ENCODE measurements at places on chromosomes 1 and 21.

DNA sequence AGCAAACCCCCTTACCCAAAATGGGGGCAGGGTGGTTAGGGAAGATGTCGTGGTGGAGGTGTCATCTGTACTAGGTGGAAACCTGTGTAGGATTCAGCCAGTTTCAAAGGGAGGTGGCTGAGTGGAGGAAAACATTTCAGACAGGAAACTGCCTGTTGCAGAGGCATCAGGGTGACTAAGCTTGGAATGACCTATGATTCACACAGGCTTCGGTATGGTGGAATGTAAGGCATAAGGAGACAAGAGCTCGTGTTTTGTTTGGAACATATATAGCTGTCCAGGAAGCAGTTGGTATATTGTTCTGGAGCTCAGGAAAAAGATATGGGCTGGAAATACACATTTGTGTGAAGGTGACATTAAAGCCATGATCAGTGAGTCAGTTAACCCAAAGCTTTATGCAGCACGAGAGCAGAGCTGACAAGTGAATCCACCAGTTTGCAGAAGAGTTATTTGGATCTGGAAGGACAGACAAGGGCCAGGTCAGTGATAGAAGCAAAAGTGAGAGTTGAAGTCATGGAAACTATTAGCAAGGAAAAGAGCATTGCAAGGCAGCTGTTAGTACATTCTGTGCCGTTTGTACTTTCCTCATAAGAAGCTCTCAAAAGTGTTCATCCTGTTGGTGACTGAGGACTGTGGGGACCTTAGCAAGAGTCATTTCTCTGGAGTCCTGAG lies 12.2 kb downstream of the UTP25 start:
- no peak for DNase-seq

GRCh38 chr1:7285856-7286454 lies 485.1 kb upstream of the VAMP3 start:
- DNase-seq, result no peak

DNA sequence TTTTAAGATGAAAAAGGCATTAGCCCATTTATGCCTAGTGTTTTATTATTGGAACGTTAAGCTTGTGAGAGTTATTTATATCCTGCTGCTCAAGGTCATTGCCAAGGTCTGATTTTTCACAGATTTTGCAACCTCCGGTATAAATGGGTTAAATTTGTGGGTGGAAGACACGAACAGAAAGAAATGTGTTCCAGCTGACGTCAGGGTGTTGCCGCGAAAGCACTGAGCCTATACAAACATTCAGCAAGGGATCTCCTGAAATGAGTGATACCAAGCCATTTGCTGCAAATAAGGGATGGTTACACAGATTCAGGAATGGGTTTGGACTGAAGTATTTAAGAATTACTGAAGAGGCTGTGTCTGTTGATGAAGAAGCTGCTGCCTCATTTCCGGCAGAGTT lies 32.2 kb downstream of the TMED5 start:
- no peak for DNase-seq

DNA sequence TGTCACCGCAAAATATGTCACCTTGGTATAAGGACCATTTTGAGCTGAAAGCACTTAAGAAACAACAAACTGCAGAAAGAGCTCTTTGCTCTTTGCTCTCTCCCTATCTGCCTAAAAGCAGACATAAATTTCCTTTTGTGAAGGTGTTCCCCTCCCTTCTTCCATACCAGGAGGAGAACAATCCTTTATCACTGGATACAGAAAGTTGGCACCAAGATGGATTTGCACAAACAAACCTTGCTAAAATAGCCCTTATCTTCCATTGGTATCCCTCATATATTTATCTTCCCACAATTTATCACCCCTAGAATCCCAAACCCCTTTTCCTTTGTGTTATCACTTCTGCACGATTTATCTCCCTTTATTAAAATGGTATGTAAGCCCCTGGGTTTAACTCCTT lies 51.4 kb downstream of the DPYD start:
- DNase-seq, result no peak

GRCh38 chr1:59485171-59485570 lies 188.3 kb downstream of the FGGY start:
- DNase-seq, result no peak

DNA sequence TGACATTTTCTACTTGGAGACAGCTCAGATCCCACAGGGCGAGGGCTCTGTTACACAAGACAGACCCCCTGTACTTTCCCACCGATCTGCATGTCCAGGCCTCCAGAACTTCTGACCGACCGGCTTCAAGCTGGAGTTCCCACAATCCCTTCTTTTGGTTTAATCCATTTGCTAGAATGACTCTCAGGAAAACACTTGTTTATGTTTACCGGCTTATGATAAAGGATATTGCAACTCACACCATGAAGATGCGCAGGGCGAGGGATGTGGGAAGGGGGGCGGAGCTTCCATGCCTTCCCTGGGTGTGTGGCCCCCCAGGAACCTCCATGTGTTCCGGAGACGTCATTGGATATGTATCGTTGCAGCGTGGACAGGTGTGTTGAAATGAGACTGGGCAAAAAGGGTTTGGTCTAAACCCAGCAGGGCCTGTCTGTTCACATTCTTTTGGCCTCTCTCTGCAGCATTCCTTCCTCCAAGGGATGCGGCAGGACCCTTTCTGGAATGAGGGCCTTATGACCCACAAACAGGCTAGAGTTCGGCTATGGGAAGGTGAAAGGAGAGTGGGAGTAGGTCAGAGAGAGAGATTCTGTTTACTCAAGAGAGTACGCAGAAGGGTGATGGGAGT lies 7.5 kb upstream of the IGSF5 start:
- DNase-seq, result no peak

DNA sequence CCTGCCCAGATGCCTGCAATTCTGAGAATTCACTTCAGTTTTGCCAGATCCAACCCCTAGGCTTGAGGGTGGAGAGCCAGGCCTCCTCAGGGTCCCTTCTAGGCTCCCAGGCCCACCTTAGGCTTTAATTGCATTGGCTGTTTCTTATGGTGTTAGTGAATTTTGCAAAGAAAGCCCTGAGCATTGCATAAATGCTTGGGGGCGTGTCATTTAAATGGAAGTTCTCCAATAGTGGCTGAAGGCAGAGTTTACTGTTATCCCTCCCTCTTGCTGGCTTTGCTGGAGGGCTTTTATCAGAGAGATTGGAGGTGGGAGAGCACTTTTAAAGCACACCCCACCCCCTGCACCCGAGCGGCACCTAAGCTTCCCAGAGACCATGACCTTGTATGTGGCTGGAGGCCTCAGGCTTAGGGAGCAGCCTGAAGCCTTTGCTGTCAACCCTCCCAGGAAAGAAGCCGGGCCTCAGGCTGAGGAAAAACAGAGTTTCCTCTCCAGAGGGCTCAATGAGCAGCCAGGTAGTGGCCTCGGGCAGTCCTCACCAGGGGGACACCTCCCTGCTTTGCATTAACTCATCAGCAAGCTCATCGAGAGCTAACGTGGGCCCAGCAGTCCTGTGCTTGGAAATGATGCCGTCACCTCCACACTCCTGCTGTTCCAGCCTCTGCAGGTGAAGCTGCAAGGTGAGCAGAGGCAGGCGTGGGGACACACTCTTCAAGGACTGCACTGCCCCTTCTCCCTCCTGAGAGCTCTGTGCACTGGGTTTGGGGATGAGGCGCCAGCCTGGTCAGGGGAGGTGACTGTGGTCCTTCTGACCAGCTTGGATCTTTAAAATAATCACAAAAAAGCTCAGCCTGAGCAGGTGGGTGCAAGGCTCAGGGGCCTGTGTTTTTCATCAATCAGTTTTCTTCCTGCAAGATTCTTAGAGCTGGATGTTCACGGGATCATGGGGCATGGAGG lies 58.0 kb downstream of the STUM start:
- DNase-seq, result no peak

DNA sequence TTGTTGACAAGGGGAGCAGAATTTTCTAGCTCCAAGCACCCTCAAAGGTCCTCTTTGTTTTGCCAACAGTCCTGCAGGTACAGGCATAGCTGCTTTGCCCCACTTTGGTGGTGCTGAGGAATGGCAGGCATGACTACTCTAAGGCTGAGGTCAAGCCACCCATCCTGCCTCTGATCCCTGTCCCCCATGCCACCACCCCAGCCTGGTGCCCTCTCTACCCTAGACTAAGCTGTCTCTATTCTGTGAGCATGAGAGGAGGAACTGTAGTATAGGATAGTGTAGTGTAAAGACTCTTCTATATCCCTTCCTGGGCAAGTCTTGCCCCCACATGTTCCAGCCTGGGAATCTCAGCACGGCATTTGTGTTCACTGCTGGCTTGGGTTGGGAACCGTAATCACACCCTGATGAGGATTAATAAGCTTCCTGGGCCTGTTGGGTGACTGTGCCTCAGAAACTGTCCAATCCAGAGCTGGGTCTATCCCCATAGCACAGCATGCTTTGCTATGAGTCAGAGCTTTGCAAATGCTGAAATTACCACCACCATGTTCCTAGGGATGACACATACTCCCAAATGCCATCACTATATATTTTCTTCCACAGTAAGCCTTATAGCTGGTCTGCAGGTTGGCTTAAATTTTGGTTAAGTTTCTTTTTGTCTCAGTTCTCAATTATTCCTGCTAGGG lies 105.7 kb upstream of the PPP2R5A start:
- DNase-seq, result no peak

GRCh38 chr1:50977575-50978143 lies 7.6 kb downstream of the CDKN2C start:
- no peak for DNase-seq

GRCh38 chr1:30450148-30450817 lies 273.1 kb downstream of the MATN1 start:
- no peak for DNase-seq

All from NCI-H1048 (cell line).